Large intestine (tissue), 12 donors: ENCODE measurements at places on chromosomes 2 and 18. TPM values are rescaled to one million over a fixed set of nuclear protein-coding genes. Genes with fewer than 3 reads are reported as not detected.
A peak's percentile ranks its signal among the peaks of the same experiment; 100 is the strongest.

Gene UGT1A10
- polyA plus RNA-seq: 0.06 TPM

Gene MAL
- 0.30 TPM for polyA plus RNA-seq

Gene EMILIN1
- polyA plus RNA-seq: 49.1 TPM

Gene NEUROD1
- 29.9 TPM for polyA plus RNA-seq

Gene ATP8B1
- polyA plus RNA-seq: 68.2 TPM

Gene AGXT
- 0.66 TPM for polyA plus RNA-seq

GRCh38 chr2:232556426-232556825 is 5.9 kb downstream of the EIF4E2 start:
- H3K36me3 ChIP-seq: peaks cover 34% of the 10 kb centered on the region
- H3K4me3 ChIP-seq: no peak overlapping the region
- no peaks in the 10 kb centered on the region for H3K27me3 ChIP-seq
- H3K4me1 ChIP-seq: peaks cover 4% of the 10 kb centered on the region
- DNase-seq: no peak

GRCh38 chr2:68423966-68424650 is 43.0 kb downstream of the FBXO48 start:
- no peak overlapping the region for H3K27ac ChIP-seq
- H3K4me3 ChIP-seq: no peak overlapping the region
- H3K27me3 ChIP-seq: no peaks in the 10 kb centered on the region
- no peaks in the 10 kb centered on the region for H3K4me1 ChIP-seq
- no peaks in the 10 kb centered on the region for H3K36me3 ChIP-seq
- DNase-seq: no peak

DNA sequence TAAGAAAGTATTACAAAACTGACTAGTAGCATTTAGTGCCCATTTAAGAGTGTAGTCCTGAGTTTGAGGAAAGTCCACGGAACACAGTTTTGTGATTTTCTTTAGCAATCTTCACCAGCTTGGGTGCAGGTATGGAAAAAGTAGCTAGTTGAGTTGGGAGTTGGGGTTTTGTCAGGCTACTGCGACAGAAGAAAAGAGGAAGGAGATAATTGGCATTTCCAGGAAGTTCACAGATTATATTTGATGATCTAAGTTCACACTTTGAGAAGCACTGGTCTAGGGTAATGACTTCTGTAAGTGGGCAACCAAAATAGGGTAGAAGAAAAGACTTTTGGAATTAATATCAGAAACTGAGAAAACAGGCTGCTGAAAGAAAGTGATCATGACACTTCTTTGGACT is 52.1 kb downstream of the VIL1 start:
- no peak overlapping the region for H3K4me3 ChIP-seq
- no peak for DNase-seq
- no peaks in the 10 kb centered on the region for H3K4me1 ChIP-seq

- no peaks in the 10 kb centered on the region for H3K4me1 ChIP-seq
- no peak overlapping the region for H3K27ac ChIP-seq
- no peak overlapping the region for H3K4me3 ChIP-seq
- no peaks in the 10 kb centered on the region for H3K27me3 ChIP-seq
- H3K36me3 ChIP-seq: peaks cover 74% of the 10 kb centered on the region
These were observed 5.7 kb upstream of the GPR35 start for GRCh38 chr2:240619506-240620148.

- no peak overlapping the region for H3K27ac ChIP-seq
- no peaks in the 10 kb centered on the region for H3K4me1 ChIP-seq
- no peak overlapping the region for H3K4me3 ChIP-seq
- DNase-seq: no peak
- H3K27me3 ChIP-seq: no peaks in the 10 kb centered on the region
- no peaks in the 10 kb centered on the region for H3K36me3 ChIP-seq
These were observed 38.4 kb upstream of the ITGAV start for GRCh38 chr2:186551323-186552050.

DNA sequence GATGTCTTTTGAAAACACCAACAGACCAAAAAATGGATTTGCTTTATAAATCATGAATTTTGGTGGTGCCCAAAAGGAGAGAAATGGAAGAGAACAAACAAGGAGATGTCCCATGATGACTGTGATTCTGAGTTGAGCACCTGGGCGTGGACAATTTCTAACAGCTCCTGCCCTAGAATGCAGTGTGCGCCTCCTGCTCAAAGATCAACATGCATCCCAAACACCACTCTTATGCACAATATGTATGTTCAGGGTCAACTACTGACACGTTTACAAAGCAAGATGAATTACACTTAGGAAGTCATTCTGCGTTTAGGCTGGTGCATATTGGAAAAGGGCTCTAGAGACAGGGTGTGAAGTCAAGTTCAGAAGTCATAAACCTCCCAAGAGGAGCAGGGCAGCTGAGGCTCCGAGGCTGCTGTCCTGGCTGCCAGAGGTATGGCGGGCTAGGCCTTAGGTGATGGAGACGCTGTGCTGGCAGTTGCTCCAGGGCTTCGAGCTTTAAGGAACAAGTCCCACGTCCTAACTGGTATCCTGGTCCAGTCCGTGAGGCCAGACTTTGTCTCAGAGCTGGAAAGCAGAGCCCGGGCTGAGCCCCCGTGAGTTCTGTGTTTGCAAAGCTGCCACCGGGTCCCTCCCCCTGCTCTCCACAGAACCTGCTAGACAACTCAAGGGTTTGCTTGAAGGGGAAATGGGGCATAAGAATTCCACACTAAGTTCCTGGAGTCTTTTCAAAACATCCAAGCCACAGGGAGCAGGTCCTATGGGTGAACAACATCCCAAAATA is 74.0 kb downstream of the ZNF516 start:
- no peak overlapping the region for H3K4me3 ChIP-seq
- no peak overlapping the region for H3K27ac ChIP-seq
- no peaks in the 10 kb centered on the region for H3K4me1 ChIP-seq
- DNase-seq: peak; percentile 22
- H3K36me3 ChIP-seq: no peaks in the 10 kb centered on the region

- DNase-seq: no peak
- peak overlapping the region; percentile 17 for H3K27ac ChIP-seq
- H3K4me1 ChIP-seq: peaks cover 10% of the 10 kb centered on the region
- H3K4me3 ChIP-seq: no peak overlapping the region
- H3K36me3 ChIP-seq: no peaks in the 10 kb centered on the region
These were observed 91.6 kb upstream of the CTDP1 start for GRCh38 chr18:79587779-79588635.

GRCh38 chr18:65567372-65567771 is 183.4 kb upstream of the CDH7 start:
- no peak overlapping the region for H3K4me3 ChIP-seq
- no peak overlapping the region for H3K27ac ChIP-seq
- H3K27me3 ChIP-seq: no peaks in the 10 kb centered on the region
